ENCODE measurements at places on chromosomes 5 and 9. TPM values are rescaled to one million over a fixed set of nuclear protein-coding genes. Genes with fewer than 3 reads are reported as not detected.

TTC1 gene
- 41.0 TPM for total RNA-seq

FST gene
- total RNA-seq = 7.6 TPM

RASGRF2 gene
- 20.6 TPM for total RNA-seq

GRCh38 chr9:106684940-106685695 is 177.8 kb upstream of the ZNF462 start:
- DNase-seq = no peak

GRCh38 chr5:54832858-54833257 is 152.5 kb downstream of the ESM1 start:
- DNase-seq = no peak

- no peak for DNase-seq
Observed at GRCh38 chr9:114603248-114603647, 7.8 kb upstream of the TMEM268 start.

DNA sequence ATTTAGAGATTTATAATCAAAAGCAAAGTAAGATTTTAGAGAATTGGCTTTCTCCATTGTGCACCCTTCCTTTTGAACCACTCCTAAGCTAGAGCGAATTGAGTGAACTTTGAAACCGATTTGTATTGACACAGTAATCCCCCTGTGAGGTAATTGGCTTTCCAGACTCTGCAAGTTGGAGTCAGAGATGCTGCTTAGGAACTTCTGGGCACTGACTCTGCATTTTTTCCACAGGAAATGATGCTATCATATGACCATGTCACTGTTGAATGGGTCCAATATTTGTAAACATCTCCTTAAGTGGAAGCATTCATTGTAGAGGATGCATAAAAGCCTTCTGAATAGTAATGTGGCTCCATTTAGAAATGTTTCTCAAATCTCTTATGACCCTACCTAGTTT is 394.4 kb upstream of the ZNF608 start:
- DNase-seq = peak; percentile 88

DNA sequence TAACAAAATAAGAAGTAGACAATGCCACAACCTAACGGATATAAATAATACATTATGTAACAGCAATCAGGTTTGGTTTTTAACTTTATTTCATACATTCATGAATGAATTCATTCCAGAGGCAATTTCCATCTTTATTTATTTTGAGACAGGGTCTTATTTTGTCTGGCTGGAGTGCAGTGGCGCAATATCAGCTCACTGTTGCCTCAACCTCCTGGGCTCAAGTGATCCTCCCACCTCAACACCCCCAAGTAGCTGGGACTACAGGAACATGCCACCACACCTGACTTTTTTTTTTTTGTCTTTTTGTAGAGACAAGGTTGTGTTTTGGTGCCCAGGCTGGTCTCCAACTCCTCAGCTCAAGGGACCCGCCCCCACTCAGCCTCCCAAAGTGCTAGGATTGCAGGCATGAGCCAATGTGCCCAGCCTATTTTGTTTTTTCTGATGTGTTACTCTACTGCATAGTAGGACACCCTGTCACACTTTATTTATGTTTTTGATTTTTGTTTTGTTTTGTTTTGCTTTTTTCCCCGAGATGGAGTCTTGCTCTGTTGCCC is 26.3 kb upstream of the C5orf24 start:
- DNase-seq = no peak

- DNase-seq = peak; percentile 96
Observed at GRCh38 chr5:93078082-93079038, 502.7 kb downstream of the NR2F1-AS1 start.

DNA sequence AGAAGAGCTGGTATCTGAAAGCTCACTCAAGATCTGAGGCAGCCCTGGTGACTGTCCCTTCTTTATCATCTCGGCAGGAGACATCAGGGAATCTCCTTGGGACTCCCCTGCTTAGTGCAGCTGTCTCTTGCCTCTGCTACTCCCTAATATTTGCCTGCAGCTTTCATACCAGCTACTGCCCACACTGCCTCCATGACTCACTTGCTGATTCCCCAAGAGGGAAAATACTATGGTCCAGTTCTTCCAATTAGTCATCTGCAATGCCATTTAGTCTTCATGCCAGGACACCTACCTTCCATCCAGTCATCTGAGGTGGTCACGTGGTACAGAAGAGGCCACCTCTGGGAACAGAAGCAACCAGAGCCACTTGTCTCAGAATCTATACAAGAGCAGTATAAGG is 270.8 kb downstream of the NTRK2 start:
- no peak for DNase-seq

All from lung microvascular endothelial cell (primary cell).